ENCODE measurements at places on chromosomes 16 and 17.

- no peak for DNase-seq
Measured at GRCh38 chr16:72508191-72508590, 336.2 kb upstream of the PMFBP1 start.

DNA sequence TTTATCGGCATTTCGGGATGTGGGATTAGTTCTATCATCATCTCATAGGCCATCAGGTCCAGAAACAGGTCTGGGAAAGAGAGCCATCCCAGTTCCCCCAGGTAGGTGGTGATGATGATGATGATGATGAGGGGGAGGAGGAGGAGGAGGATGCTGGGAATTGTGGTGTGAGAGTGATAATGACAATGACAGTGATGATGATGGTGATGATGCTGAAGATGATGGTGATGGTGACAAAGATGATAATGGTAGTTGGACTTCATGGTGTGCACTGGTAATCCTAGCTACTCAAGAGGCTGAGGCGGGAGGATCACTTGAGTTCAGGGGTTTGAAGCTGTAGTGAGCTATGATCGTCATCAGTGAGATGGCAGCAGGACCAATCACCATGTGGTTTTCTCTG is 16.3 kb upstream of the GCSH start:
- no peak for DNase-seq

DNA sequence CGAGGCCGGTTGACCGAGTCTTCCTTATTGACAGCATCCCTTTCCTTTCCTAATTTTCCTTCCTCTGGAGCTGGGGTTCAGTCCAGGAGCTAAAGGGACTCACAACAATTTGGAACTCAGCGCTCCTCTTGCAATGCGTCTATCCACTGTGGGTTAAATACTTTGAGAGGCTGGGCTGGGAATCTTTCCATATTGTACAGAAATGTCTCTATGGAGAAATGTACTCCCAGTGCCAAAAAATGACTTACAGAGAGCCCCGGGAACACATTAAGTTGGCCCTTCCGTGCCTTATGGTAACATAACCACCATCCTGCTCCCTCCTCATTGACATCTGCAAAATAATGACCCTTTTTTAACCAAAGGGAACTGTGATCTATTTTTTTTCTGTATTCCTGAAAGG is 192.8 kb downstream of the FTO start:
- DNase-seq, result no peak

DNA sequence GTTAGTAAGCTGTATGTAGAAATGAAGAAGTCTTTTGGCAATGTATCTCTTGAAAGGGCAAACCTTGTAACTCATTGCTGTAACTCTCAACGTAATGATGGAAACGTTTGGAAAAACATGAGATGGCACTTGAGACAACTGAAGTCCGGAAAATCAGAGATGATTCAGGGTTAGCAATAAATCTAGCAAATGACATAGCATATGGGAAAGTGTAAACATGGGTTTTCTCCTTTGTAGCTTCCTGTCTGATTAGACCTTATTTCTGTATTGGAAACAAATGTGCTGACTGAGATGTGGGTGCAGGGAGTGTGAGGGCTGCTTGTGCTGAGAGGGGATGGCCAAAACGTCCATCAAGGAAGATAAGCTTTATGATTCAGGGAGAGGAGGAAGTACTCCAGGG is 110.7 kb upstream of the FAM20A start:
- no peak for DNase-seq

- DNase-seq, result peak; percentile 91
Measured at GRCh38 chr16:89308391-89309333, 91.2 kb downstream of the ZNF778 start.

DNA sequence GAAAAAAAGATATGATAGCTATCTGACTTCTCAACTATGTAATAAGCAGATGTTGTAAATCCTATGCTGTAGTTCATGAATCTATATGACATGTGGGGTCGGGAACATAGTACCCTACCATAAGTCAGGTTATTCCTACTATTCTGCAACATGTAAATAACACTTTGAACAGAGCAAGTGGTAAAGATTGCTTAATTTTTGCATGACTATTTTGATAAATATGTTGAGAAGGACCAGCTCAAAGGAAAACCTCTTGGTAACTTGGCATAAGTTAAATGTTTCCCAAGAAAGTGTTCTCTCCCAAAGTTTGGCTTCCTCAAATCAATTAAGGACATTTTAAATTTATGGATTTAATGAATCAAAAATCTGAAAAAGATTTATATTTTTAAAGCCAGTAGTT is 62.1 kb downstream of the ABHD15 start:
- DNase-seq, result no peak

GRCh38 chr16:78995441-78995840 is 605.1 kb downstream of the MAF start:
- no peak for DNase-seq

DNA sequence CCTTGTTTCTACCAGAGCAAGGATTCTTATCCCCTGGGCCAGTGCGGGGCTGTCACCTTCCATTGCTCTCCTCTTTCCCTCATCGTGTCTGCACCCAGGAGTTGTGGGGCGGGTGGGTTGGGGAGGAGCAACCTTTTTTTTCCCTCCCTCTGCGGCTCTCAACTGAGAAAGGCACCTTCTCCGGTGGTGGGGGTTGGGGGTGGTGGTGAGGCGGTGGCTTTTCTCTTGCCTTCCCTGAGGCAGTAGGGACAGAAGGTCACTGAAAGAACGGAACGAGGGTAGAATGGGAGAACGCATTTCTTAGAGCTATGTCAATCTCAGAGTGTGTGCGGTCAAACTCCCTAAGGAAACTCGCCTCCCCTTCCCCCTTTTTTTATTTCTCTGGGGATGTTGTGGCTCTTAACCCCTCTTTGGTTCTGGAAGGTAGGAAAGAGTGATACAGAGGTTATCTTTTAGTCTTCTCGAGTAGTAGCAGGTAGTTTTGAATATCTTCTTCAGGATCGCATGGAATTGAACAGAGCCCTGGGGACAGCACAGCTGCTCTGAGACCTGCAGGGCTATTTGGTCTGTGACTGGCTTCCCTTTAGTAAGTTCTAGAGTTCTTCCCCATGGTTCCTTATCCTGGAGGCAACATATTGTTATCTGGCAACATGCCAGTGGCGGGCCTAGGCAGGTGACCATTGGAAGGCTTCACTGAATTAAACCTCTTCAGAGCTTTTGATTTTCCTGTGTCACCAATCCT is 994 bp downstream of the CLTC start:
- peak; percentile 13 for DNase-seq

GRCh38 chr17:76276461-76277299 is 11.5 kb downstream of the UBALD2 start:
- DNase-seq, result no peak

GRCh38 chr17:75138519-75138918 is 7.0 kb upstream of the NT5C start:
- no peak for DNase-seq

- no peak for DNase-seq
Measured at GRCh38 chr16:54049591-54050458, 236.8 kb downstream of the IRX3 start.

- no peak for DNase-seq
Measured at GRCh38 chr17:67500261-67500660, 123.2 kb downstream of the PITPNC1 start.

DNA sequence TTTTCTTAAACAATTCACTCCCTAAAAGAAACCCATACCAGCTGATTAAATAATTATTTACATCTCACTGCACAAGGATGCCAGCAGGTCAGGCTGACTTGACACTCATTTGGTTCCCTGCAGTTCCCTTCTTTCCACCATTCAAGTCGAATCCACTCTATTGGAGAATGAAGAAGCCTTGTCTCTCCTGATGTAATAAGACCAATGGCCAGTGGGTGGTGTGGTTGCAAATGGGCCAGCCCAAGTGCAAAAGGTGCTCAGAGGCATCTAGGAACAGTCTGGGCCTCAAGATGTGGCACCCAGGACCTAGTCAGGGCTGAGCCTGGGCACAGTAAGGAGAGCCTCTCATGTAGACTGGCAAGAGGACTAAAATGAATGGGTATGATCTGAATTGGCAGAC is 9.3 kb downstream of the C16orf78 start:
- DNase-seq, result no peak

GRCh38 chr17:69654981-69655855 is 240.7 kb downstream of the MAP2K6 start:
- no peak for DNase-seq

DNA sequence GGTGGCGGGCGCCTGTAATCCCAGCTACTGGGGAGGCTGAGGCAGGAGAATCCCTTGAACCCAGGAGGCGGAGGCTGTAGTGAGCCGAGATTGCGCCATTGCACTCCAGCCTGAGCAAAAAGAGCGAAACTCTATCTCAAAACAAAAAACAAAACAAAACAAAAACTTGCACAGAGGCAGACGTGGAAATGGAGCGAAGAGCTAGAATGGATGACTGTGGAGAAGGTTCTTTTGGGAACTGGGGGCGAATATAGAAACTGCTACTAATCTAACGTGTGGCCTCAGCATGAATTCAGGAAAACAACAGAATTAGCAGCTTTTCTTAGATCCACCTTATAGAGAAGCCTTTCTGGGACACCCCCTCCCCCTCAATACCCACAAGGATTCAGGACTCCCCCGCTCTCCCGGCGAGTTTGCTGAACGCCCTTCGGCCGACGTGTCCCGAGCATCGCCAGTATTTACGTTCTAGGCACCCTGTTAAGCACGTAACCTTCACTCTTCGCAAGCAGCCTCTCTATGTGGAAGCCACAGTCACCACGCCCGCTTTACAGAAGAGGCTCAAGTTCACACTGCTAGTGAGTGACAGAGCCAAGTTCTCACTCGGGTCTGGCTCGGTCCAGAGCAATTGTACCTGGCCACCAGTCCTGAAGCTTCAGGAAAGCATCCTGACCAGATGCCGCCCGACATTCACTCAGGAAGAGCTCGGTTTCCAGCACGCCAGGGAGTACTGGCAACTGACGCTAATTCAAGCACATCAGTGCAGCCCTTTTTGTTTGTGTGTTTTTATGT is 13.3 kb upstream of the ABR start:
- DNase-seq, result no peak

DNA sequence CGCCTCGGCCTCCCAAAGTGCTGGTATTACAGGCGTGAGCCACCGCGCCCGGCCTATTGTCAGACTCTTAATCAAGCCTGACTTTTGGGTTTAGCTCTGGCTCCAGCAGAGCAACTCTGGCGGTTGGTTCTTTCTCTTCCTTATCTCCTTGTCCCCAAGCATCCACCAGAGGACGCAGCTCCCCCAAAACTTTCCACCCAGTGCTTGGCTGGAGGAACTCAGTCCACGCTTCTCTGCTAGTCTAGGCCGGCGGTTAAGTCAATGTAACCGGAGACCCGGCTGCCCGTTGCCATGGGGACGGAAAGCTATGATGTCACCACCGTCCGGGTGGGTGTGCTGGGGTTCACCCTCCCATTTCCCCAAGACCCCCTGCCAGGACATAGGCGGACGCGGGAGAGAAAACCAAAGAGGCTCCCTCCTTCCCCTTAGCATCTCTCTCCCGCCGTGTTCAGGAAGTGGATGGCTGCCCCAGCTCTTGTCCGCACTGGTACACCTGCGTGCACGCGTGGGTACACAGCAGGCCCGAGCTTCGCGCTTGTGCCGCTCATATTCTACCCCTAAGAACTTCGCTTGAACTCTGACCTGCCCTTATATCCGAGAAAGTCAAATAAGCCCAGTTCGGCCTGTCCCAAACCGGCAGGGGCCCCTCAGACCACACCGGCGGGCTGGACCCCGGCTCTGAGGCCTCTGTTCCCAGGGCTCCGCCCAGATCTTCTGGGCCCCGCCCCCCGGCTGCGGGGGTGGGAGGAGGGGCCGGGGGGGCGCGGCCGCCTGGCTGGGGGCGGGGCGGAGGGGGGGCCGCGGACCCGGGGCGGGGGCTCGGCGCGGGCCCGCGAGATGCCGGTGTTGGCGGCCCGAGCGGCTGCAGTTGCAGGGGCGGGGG is at the start of gene RND2:
RND2 (plus strand) TSS at position 825 of the 883 bp plus-strand sequence. CDS start 117 bp downstream, outside the sequence.
- DNase-seq, result peak; percentile 99

DNA sequence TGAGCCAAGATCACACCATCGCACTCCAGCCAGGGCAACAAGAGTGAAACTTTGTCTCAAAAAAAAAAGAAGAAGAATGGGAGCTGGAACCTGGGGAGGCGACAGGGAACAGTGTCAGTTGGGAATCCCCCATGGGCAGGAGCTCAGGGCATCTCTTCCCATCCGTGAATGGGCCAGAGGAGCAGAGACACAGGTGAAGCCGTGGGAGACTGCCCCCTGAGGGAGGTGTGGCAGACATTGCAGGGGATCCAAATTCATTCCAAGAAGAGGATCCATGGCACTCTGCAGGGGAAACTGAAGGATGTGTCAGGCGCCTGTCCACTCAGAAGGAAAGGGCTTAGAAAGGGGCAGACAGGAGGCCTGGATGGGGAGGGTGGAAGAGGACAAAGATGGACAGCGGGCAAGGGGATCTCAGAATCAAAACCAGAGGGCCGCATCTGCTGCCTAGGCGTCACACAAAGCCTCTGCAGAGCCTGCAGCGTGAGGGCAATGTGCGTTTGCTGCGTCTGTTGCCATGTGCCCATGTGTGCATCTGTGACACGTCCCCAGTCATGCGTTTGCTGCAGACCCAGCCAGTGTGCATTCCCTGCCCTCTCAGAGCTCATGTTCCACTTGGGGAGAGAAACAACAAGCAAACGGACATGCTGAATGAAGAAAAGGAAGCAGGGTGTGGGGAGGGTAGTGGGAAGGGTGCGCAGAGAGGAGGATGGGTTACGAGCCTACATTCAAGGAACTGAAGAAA is 30.6 kb upstream of the TNRC6C start:
- no peak for DNase-seq

DNA sequence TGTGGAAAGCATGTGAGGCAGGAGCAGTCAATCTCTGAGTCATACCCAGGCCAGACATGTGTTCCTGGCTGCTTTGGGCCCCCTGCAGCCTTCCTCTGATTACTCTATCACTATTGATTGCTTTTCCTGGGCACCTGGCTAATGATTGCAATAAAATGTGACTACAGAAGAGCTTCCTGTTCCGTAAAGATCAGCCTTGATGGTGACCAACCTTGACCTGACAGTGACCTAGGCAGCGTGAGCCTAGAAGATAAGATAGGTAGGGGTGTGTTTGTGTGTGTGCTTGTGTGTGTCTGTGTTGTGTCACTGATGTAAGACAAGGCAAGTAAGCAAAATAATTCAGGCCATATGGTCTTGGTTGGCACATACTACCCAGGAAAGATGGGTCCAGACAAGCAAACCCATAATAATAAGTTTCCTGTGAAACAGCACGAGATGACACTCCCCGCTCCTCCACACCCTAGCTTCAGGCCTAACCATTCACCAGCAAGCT is 367.7 kb upstream of the CDH11 start:
- no peak for DNase-seq

- no peak for DNase-seq
Measured at GRCh38 chr17:48722915-48723422, at the start of gene PRAC2. Gene PRAC2 (plus strand): TSS chr17:48723185. CDS start chr17:48724411, 1,226 bp downstream.

DNA sequence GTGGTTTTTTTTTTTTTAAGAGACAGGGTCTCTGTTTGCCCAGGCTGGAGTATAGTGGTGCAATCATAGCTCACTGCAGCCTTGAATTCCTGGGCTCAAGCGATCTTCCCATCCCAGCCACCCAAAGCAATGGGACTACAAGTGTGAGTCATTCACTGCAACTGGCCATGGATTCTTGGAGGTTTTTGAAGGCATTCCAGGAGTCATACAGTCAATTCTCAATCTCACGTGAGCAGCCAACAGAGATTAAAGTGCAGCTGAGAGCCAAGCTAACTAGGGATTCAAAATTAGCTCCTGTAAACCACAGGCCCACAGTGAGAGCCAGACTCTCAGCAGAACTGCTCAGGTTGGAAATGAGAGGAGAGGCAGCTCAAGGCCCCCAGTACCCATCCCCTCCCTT is 30.2 kb downstream of the XPO6 start:
- DNase-seq, result no peak

All from 8988T (cell line).